ENCODE measurements at places on chromosomes 1 and 21.

DNA sequence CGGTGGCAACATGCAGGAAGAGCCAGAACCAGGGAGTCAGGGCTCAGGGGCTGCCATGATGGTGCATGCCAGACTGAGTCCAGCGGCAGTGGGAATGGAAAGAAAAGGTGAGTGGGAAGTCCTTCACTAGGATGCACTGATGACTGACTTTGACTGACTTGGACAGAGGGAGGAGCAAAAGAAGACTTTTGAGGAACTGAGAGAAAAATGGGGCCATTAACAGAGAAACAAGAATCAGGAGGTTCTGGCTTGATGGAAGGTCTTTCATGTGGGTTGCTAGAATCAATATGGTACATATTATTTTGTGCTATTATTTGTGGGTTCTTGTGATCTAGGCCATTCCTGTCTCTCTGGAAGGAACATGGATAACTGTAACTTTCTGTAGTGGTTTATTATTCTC is 454.6 kb upstream of the PROX1 start:
- no peak for DNase-seq

- no peak for DNase-seq
Measured at GRCh38 chr1:82059959-82060358, 259.2 kb downstream of the ADGRL2 start.

GRCh38 chr1:172041742-172042141 is 200.4 kb downstream of the DNM3 start:
- no peak for DNase-seq

DNA sequence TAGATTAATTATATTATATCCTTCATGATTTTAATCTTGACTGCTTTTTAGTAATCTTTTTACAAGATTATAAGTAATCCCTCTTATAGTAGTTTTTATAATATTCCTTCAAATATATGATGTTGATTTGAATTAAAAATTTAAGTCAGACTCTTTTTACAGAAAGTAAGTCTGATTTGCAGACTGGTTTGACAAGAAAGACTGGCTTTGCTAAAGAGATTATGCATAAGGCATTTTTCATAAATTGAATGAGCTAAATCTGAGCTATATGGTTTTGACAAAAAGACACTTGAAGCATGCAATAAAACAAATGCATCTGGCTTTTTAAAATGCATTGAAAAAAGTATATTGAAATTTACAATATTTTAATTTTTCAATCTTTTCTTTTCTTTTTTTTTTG is 26.3 kb upstream of the CAMK1G start:
- no peak for DNase-seq

DNA sequence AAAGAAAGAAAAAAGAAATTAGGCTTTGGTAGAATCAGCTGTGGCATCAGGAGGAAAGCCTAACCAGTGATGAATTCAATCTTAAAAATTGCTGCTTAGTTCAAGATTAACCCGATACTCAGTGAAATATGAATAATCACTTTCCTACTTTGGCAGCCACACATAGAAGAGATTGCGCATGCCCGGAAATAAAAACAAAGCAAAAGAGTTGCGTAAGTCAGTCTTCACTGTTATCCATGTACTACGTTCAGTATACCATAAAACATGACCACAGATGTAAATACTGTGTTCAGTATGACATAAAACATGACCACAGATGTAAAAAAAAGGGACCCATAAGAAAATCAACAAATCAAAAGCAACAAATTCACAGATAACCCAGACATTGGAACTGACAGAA is 19.2 kb downstream of the CD1D start:
- no peak for DNase-seq

- DNase-seq = no peak
Measured at GRCh38 chr21:34243562-34243961, 120.2 kb upstream of the KCNE2 start.

DNA sequence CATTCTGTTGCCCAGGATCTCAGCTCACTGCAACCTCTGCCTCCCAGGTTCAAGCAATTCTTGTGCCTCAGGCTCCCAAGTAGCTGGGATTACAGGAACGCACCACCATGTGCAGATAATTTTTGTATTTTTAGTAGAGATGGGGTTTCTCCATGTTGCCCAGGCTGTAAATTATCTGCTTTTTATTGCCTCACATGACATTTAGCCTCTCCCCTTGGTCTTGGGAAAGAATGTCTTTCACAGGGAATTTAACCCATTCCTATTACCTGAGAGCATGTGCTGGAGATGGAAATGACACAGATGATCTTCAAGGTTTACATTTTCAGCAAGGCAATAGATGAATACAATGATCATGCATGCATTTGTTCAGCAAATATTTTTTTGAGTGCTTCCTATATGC is 75.8 kb downstream of the NID1 start:
- DNase-seq = no peak

GRCh38 chr21:36960676-36961284 is 5.7 kb downstream of the HLCS start:
- no peak for DNase-seq

DNA sequence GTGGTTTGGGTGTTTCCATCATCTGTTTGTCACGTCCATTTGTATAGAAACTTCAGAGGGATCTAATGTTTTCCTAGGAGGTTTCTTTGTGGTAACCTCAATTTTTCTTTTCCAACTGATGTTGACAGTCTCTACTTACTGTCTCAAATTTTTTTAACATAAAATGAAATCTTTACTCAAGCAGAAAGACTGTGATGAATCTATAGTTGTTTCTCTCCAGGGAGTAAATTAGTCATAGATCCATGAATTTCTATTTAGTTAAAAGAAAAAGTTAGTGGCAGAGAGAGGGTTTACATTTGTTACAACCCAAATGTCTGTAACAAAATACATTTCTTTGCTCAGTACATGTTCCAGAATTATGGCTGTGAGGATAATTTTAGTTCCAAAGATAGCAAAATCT is 161.6 kb downstream of the DISP1 start:
- DNase-seq = no peak

GRCh38 chr1:161910604-161911003 is 113.1 kb downstream of the OLFML2B start:
- no peak for DNase-seq

- no peak for DNase-seq
Measured at GRCh38 chr1:89763649-89763986, 57.2 kb upstream of the LRRC8D start.

- no peak for DNase-seq
Measured at GRCh38 chr21:46347791-46348381, 23.9 kb downstream of the PCNT start.

DNA sequence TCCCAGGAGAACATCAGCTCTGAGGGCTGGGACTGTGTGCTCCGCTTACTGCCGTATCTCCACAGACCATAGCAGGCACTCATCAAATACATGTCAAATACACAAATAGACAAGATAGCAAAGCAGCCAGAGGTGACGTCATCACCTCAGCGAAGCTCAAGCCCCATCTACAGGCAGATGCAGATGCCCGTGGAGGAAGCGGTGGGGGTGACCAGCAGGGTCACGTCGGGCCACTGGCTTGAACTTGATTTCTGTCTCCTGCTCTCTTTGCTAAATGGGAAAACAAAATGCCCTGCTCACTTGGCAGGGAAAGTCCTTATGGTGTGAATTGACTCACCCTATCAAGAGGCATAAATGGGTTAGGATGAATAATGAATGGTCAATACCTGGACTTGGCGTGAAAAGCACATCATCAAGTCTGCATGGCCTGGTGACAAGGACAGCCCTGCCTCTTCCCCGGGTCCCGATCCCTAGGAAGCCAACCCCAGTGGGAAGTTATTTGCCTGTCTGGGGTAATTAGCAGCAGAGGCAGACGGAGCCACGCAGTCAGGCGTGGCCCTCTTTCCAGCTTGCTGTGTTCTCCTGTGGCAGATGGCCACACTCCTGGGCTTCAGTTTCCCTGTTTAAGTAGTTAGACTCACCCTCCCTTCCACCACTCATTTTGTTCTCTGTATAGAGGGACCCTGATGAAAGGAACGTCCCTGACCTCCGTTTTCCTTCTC is 536.0 kb downstream of the NPHP4 start:
- no peak for DNase-seq

DNA sequence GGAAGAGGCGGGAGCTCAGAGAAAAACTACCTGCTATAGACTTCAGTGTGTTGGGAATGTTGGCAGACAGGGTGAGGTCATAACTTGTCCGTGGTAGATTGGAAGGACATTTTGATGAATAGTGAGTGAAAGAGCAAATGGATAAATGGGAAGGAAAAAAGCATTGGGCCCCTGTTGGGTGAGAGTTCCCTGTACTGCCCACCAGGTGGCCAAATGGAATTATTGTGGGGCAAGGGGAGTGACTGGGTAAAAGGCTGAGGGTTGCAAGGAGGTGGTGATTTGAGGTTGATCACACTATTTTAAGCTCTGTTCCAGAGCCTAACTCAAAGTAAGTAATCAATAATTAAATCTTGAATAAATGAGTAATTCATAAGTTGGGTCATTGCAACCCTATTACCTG is 60.4 kb downstream of the MRPS6 start:
- DNase-seq = no peak

DNA sequence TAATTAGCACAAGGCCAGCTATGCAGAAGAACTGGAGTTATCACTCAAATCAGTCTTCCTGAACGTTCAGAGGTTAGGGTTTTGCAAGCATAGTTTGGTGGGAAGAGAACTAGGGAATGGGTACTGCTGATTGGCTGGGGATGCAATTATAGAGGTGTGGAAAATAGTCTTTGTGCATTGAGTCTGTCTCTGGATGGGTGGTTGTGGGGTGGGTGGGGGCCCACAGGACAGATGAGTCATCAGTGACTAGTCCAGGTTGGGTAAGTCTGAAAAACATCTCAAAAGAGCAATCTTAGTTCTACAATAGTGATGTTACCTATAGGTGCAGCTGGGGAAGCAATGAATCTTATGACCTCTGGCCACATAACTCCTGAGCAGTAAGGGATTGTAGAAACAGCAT is 89.7 kb upstream of the HMCN1 start:
- no peak for DNase-seq

- peak; percentile 21 for DNase-seq
Measured at GRCh38 chr21:16192902-16193301, 463.1 kb downstream of the USP25 start.

- DNase-seq = no peak
Measured at GRCh38 chr1:215543191-215543606, 23.9 kb upstream of the KCTD3 start.

DNA sequence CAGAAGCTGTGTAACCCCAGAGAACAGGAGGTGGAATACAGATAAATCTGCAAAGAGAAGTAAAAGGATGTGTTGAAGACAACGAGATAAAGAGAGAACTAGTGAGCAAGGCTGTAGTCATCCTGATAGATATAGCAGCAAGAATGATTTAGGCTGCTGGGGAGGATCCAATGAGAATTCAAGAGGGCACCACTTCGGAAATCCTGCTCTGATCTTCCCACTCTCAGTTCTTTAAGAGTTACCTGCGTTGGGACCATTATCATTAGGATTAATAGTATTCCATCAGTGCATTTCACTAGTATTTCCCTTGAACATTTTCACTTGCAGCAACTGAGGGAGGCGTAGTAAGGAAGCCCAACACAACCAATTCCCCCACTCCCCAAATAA is at the start of gene BRINP3:
Gene BRINP3, minus strand, starts transcription at position 103 of the 387 bp plus-strand sequence.
- DNase-seq = no peak

- DNase-seq = no peak
Measured at GRCh38 chr21:33974513-33975468, 59.2 kb upstream of the ATP5PO start.

DNA sequence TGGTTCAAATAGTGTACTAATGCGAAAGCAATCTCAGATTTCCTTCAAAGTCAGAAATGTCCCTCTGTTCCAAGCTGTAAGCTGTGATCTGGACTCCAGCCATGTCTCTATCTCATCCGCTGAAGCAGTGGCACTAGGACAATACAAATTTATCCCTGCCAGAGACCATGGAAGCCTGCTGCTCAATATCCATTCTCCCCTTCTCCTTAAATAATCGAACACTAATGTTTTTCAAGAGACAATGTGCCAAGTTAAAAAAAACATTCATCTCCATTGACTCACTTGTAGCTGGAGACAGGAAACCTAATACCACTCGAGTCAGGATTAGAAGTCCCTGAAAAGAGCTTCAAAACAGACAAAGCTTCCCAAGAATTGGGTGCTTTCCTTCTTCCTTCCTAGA is 38.5 kb upstream of the PGBD5 start:
- DNase-seq = no peak

DNA sequence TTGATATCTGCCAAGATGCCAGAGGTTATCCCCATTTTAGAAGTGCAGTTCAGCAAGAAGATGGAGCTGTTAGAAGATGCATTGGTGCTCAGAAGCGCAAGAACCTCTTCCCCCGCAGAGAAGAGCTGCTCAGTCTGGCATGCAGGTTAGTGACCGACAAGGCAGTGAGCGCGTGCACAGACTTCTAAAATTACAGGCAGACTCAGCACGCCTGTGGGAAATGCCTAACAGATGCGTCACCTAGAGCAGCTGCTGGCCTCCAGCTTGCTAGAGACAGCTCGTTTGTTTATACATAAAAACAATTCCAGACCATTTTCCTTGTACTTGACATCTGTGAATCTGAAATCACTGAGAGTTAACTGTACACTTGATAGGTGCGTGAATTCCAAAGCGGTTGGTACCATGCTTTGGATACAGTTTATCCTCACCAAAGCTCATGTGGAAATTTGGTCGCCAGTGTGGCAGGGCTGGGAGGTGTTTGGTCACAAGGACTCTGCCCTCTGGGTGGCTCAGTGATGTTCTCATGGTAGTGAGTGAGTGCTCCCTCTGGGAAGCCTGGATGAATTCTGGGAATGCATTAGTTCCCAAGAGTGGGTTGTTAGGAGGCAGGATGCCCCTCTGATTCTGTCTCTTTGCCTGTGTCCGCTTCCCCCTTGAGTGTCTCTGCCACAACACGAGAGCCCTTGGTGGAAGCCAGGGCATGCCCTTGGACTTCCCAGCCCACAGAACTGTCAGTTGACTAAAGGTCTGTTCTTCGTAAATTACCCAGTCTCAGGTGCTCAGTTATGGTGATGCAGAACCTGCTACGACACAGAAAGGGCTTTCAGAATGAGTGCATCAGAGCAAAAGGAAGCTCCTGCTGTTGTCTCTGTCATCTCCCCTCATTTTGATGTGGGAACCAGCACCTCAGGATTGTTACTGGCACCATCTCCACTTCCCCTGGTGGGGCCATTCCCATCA is 24.4 kb downstream of the SNAP47 start:
- peak; percentile 92 for DNase-seq

GRCh38 chr1:12144236-12144635 is 22.6 kb upstream of the TNFRSF1B start:
- DNase-seq = no peak

DNA sequence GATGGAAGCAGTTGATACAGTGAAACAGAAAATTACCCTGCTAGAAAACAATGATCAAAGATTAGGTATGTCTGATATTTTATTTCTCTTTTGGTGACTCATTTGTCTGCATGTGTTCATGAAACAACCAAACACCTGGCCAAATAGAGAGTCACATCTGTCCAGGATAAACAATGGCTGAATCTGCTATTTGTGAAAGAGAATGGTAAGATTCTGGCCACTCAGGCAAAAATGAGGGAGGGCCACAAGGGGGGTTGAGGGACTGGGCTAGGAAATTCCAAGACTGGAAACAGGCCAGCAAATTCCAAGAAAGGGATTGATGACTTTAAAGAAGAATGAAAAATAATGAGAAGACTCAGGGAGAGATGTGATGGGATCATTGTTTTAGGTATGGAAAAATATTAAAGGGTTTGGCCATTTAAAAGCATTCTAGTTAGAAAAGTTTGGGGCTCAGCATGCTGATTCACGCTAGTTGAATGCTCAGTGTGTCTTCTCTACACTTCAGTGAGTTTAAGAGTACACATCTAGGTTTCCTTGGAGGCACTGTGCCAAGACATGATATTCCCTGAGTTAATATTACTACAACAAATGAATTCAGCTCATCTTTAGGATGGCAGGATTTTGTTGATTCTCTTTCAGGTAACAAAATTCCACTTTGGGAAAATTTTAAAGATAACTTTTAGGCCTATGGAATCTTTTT is 44.9 kb downstream of the TRAF5 start:
- peak; percentile 59 for DNase-seq

Data from kidney epithelial cell (primary cell).